ENCODE measurements at places on chromosomes 1 and 21.

DNA sequence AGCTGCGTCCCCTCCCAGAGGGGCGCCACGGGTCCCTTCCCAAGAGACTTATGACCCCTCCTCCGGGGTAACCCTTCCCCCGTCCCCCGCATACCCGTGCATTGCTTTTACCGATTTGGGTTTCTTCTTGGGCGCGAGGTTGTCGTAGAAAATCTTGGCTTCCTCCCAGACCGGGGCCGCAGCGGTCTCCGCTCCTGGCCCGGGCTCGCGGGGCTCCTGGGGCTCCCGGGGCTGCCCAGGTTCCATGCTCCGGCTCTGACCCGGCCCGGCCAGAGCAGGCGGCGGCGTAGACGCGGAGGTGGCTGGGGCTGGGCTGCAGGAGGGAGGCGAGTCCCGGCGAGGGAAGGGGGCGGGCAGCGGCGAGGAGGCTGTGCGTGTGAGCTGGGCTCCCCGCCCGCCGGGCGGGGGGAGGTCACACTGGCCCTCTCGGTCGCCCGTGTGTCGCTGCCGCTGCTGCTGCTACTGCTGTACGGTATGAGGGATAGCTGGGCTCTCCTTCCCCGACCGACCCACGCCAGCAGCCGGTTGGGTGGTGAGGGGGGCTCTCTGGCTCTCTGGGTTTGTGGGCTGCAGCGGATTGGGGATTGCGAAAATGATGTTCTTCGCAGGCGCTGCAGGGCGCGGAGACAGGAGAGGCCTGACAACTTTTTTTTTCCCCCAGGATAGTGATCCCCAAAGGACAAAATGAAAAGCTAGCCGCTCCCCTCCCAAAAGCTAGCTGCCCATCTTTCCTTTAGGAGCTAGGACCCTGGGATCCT is at the start of gene NT5C1A:
Gene NT5C1A, minus strand, starts transcription at position 315 of the 758 bp plus-strand sequence. Its CDS starts 69 bp downstream, at position 246.
- no peaks in the 10 kb centered on the region for H3K36me3 ChIP-seq
- DNase-seq, result no peak
- no peaks in the 10 kb centered on the region for H3K4me1 ChIP-seq
- H3K4me3 ChIP-seq, result peak within 1 kb of the TSS; percentile 70
- no peak within 1 kb of the TSS for H3K27ac ChIP-seq

GRCh38 chr1:62417351-62417999 is 19.4 kb upstream of the USP1 start:
- no peak overlapping the region for H3K4me3 ChIP-seq
- DNase-seq, result no peak
- H3K4me1 ChIP-seq, result no peaks in the 10 kb centered on the region
- peaks cover 5% of the 10 kb centered on the region for H3K27me3 ChIP-seq
- no peak overlapping the region for H3K27ac ChIP-seq

DNA sequence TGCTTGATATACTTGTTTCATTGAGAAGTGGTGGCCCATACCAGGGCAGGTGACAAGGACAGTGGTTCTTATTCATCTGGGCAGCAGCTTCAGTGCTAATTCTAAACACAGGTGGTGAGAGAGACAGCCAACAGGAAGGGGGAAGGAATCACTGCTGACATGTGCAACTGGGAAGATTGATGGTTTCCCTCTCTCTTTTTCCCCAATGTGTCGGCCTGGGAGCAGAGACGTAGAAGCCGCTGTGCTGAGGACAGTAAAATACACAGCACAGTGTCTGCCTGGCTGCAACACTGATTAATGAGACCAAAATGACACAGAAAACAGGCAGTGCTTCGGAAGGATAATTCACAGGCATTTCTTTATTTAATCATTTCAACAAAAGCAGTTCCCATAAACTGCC is 48.8 kb downstream of the WARS2 start:
- peaks cover 11% of the 10 kb centered on the region for H3K4me1 ChIP-seq
- H3K4me3 ChIP-seq, result no peak overlapping the region
- no peak overlapping the region for H3K27ac ChIP-seq
- no peaks in the 10 kb centered on the region for H3K27me3 ChIP-seq
- no peak for DNase-seq
- peaks cover 8% of the 10 kb centered on the region for H3K36me3 ChIP-seq

DNA sequence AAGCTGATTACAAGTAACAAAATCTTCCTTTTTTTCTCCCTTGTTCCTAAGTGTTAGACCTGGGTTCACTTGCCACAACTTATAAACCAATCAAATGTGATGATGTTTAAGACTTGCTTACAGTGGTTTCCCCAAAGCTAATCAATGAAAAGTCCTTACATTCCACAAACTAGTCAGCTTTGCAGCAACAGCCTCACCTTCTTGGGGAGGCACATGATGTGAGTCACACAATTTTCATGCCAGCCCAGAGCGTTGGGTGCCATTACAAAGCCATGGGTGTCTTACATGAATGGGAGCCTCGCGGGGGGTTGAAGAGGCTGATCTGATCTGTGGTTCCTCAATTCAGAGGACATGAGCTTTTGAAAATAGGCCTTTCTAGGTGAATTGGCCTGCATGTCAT is 91.6 kb upstream of the UBE2U start:
- no peaks in the 10 kb centered on the region for H3K4me1 ChIP-seq
- H3K36me3 ChIP-seq, result no peaks in the 10 kb centered on the region
- peaks cover 3% of the 10 kb centered on the region for H3K27me3 ChIP-seq
- no peak overlapping the region for H3K4me3 ChIP-seq
- DNase-seq, result no peak

DNA sequence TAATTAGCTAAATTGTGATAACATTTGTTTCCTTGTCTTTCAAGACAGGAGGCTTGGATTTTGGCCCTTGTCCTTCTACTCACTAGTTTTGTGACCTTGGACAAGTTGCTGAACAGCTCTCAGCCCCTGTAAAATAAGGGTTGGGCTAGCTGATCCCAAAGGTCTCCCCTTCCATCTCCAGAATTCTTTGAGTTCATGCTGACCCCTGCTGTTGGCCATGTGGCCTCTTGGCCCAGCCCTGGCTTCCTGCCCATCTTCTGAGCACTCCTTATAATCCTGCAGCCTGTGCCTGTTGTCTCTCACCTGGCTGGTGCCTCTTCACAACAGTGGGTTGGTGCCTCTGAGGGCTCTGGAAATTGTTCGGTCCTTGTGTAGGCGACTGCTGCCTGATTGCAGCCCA is 10.1 kb downstream of the PTGFRN start:
- H3K36me3 ChIP-seq, result no peaks in the 10 kb centered on the region
- no peak overlapping the region for H3K27ac ChIP-seq
- DNase-seq, result no peak
- peaks cover 6% of the 10 kb centered on the region for H3K27me3 ChIP-seq
- H3K4me3 ChIP-seq, result no peak overlapping the region
- no peaks in the 10 kb centered on the region for H3K4me1 ChIP-seq

DNA sequence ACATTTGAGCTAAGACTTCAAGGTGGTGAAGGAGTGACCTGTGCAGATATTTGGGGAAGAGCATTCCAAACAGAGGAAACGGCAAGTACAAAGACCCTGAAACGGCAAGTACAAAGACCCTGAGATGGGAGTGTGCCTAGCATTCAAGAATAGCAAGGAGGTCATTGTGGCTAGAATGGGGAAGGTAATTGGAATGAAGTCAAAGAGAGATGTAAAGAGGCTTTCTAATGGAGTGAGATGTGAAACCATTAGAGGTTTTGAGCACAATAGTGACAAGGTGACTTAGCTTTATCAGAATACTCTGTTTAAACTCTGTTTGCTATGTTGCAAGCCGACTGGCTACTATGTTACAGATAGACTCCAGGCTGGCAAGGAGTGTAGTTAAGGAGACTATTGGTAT is 4.4 kb downstream of the CDC7 start:
- no peaks in the 10 kb centered on the region for H3K27me3 ChIP-seq
- peak overlapping the region; percentile 7 for H3K27ac ChIP-seq
- H3K4me1 ChIP-seq, result peaks cover 14% of the 10 kb centered on the region
